Cerebellar cortex (tissue), 1 donor: ENCODE measurements at places on chromosomes 16 and 17.

GRCh38 chr17:29698837-29699236 is 76.1 kb upstream of the CORO6 start:
- no peak for DNase-seq

DNA sequence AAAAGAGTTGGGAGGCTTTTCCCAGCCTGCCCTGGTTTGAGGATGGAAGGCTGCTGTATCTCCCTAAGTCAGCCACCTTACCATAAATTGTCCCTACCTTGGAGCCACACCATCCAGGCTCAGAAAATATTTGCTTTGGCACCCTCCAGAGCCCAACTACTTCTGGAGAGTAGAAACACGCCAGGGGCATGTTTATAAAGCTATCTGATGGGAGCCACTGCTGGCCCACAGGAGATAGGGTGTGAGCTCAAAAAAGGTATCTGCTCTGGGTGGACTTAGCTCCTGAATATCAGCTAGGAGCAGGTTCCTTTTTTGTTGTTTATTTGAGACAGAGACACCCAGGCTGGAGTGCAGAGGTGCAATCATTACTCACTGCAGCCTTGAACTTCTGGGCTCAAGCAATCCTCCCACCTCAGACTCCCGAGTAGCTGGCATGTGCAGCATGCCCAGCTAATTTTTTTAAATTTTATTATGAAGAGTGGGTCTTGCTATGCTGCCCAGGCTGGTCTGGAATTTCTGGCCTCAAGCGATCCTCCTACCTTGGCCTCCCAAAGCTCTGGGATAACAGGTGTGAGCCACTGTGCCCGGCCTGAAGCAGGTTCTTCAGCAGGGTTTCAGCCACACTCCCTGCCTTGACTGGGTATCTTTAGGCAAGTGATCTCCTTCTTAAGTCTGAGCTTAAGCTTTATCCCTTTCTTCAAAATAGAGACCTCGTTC is 147.1 kb downstream of the SALL1 start:
- no peak for DNase-seq

GRCh38 chr16:53714205-53715022 is 10.5 kb downstream of the FTO start:
- DNase-seq: no peak

DNA sequence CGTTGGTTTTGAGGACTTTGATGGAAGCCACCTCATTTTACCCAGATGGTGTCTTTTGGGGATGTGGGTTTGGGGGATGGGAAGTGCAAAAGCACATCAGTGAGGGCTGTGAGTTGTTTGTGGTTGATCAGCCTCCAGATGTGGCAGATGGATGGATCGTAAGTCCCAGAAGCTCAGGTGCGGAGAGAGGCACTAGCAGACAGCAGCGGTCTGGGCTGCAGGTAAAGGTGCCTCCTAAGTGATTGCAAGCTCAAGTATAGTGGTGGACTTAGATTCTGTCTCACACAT is 18.0 kb downstream of the HS3ST3B1 start:
- DNase-seq: no peak

DNA sequence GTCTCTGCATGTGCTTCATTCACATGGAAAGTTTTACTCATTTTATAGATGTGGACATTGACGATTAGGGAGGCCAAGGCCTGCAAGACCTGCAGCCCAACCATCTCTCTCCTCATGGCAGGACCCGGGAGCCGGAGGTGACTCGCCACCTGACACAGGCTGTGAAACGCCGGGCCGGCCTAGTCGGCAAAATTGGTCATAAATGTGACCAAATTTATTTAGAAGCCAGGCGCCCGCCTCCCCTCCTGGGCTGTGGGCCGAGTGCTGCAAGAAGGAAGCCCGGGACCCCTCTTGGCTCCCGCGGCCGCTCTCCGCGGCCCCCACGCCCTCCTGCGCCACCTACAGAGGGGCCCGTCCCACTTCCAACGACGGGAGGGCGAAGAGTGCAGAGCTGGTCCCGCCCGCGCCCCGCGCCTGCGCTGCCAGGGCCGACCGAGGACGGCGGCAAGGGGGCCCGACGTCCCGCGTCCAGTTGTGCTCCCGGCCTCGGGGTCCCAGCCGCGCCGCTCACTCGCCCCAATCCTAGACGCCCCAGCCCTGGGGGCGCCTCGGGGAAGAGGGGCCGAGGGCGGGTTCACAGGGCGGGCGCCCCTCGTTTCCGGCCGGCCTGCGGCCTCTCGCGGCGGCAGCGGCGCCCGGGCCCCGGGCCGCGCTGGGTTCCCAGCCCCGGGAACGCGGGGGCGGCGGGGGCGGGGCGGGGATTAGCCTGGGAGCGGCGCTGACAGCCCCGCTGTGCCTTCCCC is 47.5 kb downstream of the WNT3 start:
- DNase-seq: peak; percentile 10

- no peak for DNase-seq
These were observed 53.2 kb downstream of the SLC39A11 start for GRCh38 chr17:73039282-73039681.

- DNase-seq: no peak
These were observed 13.5 kb upstream of the CACNG4 start for GRCh38 chr17:66950886-66951604.

- no peak for DNase-seq
These were observed 7.6 kb upstream of the NUP93 start for GRCh38 chr16:56722200-56722842.

DNA sequence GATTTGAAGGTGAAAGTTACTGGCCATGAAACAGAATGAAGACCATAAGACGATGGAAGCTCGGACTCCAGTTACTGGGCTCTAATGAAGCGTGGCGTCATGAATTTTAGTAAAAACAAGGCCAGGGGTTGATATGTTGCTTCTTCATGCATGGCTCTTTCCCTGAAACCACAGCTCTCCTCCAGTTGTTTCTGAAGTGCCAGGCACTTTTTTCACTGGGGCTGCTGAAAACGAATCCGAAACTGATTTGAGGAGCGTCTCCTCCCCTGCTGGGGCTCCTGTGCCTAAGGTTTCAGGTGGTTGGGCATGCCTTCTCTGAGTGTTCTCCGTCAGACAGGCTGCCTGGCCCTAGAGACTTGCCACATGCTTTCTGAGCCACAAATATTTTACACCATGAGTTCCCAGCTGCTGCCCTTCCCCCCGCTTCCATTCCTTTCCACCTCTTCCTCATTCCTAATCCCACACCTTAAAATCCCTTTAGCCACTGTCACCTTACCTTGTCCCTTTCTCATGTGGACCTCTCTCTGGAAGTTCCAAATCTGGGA is 3.7 kb upstream of the MYL4 start:
- no peak for DNase-seq

DNA sequence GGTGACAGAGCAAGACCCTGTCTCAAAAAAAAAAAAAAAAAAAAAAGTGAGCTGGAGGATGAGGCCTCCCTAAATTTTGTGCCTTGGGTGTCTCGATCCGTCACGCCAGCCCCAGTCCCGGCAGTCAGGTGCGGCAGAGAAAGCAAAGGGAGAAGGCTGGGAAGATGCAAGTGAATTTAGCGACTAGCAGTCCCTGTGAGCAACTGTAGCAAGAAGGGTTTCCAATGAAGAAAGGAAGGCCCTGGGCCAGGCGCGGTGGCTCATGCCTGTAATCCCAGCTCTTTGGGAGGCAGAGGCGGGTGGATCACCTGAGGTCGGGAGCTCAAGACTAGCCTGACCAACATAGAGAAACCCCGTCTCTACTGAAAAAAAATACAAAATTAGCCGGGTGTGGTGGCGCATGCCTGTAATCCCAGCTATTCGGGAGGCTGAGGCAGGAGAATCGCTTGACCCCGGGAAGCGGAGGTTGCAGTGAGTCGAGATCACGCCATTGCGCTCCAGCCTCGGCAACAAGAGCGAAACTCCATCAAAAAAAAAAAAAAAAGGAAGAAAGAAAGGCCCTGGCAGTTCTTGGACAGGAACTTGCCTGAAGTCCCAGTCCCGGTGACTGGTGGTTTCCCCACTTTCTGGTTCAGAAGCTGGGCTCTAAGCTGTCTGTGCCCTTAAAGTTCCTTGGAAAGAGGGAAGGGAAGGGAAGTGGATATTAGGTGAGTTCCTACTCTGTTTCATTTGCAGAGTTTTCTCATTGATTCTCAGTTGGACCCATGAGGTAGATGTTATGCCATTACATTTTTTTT is 1.8 kb upstream of the QPRT start:
- no peak for DNase-seq

GRCh38 chr17:2697611-2698162 is 13.9 kb downstream of the CLUH start:
- no peak for DNase-seq

DNA sequence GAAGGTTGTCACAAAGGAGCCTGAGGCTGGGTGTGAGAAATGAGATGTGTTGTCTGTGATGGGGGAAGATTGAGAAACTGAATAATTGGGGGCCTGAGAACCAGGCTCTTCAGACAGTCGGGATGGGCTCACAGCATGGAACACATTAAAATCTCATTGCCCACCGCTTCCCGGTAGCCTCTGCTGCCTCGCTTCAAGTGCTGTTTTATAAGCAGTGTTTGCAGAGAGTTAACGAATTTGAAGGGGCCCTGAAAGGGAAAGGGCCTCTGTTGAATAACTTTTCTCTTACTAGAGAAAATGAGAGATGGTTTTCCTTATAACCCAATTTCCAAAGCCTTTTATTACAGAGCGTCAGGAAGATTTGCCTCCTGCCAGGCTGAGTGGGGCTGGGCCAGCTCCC is 258.8 kb upstream of the ASIC2 start:
- no peak for DNase-seq

- no peak for DNase-seq
These were observed 6.9 kb upstream of the EFTUD2 start for GRCh38 chr17:44906010-44906646.

DNA sequence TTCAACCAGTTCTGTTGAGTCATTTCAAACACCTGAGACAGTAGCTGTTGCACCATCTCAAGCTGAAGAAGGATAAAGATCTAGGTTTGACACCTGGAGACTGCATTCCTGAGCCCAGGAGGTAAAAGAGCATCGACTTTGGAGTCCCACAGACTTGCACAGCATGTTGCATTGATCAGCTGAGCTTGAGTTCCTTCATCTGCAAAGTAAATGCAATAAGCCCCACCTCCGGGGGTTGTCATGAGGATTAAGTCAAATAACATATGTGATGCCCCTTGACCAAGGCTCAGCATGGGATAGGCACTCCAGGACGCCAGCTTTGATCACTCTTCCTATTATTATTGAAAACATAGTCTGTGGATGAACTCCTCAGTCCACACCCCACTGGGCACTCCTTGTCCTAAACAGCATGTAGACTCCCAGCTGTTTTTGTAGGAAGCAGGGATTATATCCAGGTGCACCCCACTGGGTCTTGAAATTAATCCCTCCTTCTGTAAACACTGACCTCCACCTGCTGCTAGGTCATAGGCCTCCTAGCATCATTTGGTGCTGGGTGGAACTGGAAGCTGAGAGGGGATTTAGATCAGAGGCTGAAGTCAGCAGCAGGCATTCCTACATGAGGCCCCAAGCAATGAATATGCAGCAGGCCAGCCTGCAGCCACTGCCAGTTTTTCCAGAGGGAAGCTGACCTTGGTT is 259.0 kb downstream of the HS3ST4 start:
- DNase-seq: no peak

- DNase-seq: no peak
These were observed 155.6 kb upstream of the CNTNAP4 start for GRCh38 chr16:76121636-76122035.

GRCh38 chr16:29858974-29859373 is 4.1 kb downstream of the CDIPT start:
- no peak for DNase-seq

- peak; percentile 7 for DNase-seq
These were observed 432.7 kb upstream of the ASIC2 start for GRCh38 chr17:33725675-33726271.

GRCh38 chr17:80358861-80359260 is 56.1 kb upstream of the ENDOV start:
- DNase-seq: no peak

- peak; percentile 64 for DNase-seq
These were observed 7.4 kb downstream of the GLIS2 start for GRCh38 chr16:4323071-4323844.

DNA sequence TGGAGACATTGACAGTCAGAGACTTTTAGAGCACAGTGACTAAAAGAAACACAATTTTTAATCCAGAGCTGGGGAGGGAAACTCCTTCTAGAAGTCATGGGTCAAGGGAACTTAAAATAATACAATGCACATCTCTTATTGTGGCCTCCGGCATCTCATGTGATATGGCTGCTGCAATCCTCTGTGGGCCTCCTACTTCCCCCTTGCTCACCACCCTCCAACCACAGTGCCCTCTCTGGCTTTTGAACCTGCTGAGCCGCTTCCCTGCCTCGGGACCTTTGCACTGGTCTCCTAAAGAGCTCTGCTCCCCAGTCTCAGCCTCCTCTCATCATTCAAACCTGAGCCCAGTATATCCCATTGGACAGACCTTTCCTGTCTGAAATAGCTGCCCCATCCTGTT is 47.6 kb downstream of the HS3ST2 start:
- no peak for DNase-seq

DNA sequence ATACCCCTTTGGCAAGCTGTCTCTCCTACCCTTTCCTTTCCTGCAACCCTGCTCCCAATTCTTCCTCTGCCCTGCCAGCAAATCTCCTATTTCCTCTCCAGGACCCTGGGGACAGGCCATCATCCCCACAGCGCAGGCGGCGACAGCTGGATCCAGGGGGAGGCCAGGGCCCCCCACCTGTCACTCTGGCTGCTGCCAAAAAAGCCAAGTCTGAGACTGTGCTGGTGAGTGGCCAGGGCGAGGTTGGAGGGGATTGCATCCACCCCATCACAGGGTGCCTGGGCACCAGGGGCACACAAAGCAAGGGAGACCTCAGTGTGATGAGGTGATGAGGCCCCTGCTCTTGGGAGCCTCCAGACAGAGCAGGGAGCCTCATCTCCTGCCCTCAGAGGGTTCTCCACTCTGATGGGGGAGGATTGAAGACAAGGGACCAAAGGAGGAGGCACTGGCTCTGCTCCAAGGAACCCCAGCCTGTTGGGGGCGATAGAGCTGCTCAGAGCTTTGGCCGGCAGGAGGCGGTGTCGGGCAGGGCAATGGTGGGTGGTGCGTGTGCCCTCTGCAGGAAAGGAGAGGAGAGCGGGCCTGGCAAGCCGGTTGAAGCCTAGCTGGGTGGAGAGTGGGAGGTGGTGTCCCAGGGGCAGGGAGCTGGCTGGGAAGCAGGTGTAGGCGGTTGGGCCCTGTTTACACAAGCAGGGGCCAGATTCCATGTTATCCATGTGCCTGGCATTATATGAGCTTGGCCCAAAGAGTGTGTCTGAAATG is 15.6 kb upstream of the PDK2 start:
- DNase-seq: no peak
